ENCODE measurements at places on chromosomes 5 and 9. TPM values are rescaled to one million over a fixed set of nuclear protein-coding genes. Genes with fewer than 3 reads are reported as not detected.

Gene LEAP2
- not detected for total RNA-seq

Gene FUT7
- not detected for total RNA-seq

Gene SLC6A18
- total RNA-seq, result not detected

Gene ISL1
- not detected for total RNA-seq

Measured in M059J (cell line).